ENCODE measurements at places on chromosomes 1 and 21. TPM values are rescaled to one million over a fixed set of nuclear protein-coding genes. Genes with fewer than 3 reads are reported as not detected.

DNA sequence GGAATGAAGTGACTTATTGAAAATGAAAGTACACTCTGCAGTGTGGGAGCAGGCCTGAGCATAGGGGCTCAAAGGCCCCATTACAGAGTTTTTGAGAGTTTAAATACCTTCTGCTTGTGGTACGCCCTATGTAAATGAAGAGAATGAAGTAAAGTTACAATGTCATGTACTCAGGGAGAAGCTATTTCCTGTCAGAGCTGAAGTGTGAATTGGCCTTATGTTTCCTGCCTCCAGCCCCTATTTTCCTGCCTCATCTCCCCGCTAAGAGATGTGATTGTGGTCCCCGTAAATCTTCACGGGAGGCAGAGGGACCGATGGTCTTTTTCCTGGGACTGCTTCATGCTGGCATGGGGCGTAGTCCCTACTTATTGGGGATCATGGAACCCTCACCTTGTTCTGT is 2.5 kb upstream of the ZNF683 start:
- DNase-seq: no peak
- H3K36me3 ChIP-seq: no peaks in the 10 kb centered on the region

Gene ANKRD34A
- total RNA-seq: 0.14 TPM

DNA sequence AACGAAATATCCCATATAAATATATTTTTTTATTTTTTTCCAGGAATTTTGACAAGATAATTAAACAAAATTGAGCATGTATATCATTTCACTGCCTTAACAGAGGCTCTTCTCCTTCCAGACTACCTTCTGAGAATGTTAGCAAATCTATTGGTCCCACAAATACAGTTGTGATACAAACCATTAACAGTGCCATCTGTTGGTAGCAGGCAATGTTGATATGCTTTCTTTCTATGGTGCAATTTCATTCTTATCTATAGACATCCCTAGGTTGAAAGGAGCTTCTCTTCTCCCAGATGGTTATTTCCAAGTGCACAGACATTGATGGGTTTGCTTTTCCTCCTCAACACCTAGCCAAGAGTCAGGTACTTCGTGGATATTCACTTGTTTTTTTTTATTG is 303.6 kb downstream of the USH2A start:
- DNase-seq: peak; percentile 11
- no peaks in the 10 kb centered on the region for H3K27me3 ChIP-seq
- H3K4me3 ChIP-seq: no peak overlapping the region
- no peaks in the 10 kb centered on the region for H3K4me1 ChIP-seq
- no peaks in the 10 kb centered on the region for H3K36me3 ChIP-seq

DNA sequence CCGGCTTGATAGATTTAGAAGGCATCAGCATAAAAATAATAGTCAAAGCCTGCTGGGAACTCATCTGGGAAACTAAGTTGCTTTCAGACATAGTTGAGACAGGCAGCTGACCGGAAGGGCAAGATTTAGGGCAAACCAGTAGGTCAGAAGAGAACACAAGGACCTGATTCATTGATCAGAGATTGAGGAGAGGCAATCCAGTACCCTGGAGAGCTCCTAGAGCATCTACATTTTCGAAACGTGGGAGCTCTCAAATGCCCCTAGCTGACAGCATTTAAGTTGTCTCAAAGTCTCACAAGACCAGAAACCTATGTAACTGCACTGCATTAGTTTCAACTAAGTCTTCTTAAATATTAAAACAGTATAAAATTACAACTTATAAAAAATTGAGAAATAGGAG is 22.9 kb upstream of the MTF2 start:
- peak; percentile 29 for DNase-seq
- no peaks in the 10 kb centered on the region for H3K36me3 ChIP-seq
- H3K4me3 ChIP-seq: no peak overlapping the region
- H3K27ac ChIP-seq: no peak overlapping the region

Gene NMNAT1
- 14.5 TPM for total RNA-seq

DNA sequence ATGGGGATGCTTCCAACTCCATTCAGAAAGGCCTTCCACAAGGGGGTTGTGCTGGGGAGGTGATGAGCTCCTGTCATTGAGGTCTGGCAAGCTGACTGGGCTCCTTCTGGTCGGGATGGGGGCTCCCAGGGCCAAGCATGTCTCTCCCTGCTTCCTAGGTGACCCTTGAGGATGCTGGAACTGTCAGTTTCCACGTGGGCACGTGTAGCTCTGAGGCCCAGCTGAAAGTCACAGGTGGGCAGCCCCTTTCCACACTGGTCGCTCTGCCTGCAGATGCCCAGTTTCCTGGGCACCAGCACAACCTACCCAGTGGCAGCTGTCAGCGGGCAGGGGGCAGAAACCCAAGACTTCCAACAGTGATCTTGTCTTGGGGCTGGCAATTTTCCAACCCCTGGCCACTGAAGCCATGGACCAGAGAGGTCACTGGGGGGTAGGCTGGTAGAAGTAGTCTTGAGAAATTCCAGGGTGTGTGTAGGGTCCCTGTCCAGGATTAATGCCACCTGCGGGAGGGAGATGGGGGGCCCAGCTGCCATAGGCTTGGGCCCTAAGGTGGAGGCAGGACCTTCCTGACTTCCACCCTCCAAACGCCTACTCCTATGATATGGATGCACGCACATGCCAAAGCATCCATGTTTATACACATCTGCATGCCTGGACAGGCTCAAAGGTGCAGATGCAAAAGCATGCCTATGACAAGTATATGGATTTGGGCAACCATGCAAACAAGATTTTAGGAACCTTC is 97.1 kb downstream of the TRIM11 start:
- DNase-seq: no peak
- H3K4me1 ChIP-seq: no peaks in the 10 kb centered on the region
- H3K4me3 ChIP-seq: no peak overlapping the region
- no peaks in the 10 kb centered on the region for H3K36me3 ChIP-seq
- H3K27me3 ChIP-seq: peaks cover 28% of the 10 kb centered on the region

Gene SCMH1
- 41.8 TPM for total RNA-seq

DNA sequence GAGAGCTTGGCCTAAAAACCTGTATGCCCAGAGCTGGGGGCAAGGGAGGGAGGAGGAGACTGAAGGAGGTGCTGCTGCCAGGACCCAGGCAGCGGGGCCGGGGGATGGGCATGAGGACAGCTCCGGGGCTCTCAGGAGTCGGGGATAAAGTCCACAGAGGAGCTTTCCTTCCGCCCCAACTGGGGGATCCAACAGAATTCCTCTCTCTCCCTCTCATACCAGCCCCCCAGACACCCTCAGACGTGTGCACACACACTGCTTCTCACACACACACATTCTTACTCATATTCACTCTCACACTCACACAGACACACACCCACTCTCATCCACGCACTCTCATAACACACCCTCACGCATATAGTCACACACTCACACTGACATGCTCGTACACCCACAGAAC is 39.1 kb downstream of the SYF2 start:
- H3K27me3 ChIP-seq: no peaks in the 10 kb centered on the region
- DNase-seq: no peak
- H3K36me3 ChIP-seq: no peaks in the 10 kb centered on the region

Gene WDR3
- 92.3 TPM for total RNA-seq

Gene TFF2
- not detected for total RNA-seq

Gene GRHL3
- not detected for total RNA-seq

Gene TAS1R1
- 1.4 TPM for total RNA-seq

GRCh38 chr21:26732432-26733221 is 112.6 kb downstream of the ADAMTS1 start:
- peak; percentile 6 for DNase-seq
- no peaks in the 10 kb centered on the region for H3K4me1 ChIP-seq
- H3K27ac ChIP-seq: no peak overlapping the region

DNA sequence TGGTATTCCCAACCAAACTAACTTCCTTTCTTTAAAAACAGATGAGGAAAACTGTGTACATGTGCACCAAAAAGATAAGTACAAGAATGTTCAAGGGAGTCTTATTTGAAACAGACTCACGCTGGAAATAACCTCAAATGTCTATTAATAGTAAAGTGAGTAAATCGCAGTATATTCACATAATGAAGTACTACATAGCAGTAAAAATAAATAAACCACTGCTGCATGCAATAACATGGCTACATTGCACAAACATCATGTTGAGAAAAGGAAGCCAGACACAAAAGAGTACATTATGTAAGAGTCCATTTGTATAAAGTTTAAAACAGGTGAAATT is 5.2 kb upstream of the DENND2D start:
- H3K4me3 ChIP-seq: no peak overlapping the region
- H3K36me3 ChIP-seq: no peaks in the 10 kb centered on the region
- H3K27ac ChIP-seq: no peak overlapping the region

Gene CHI3L1
- not detected for total RNA-seq

- DNase-seq: no peak
- H3K4me1 ChIP-seq: peaks cover 21% of the 10 kb centered on the region
- H3K36me3 ChIP-seq: no peaks in the 10 kb centered on the region
- no peaks in the 10 kb centered on the region for H3K27me3 ChIP-seq
These were observed 17.4 kb upstream of the ENAH start for GRCh38 chr1:225670356-225670755.

- peak overlapping the region; percentile 29 for H3K4me3 ChIP-seq
- H3K36me3 ChIP-seq: no peaks in the 10 kb centered on the region
- H3K27me3 ChIP-seq: peaks cover 2% of the 10 kb centered on the region
- DNase-seq: peak; percentile 23
- peaks cover 45% of the 10 kb centered on the region for H3K4me1 ChIP-seq
These were observed 6.2 kb upstream of the AGTRAP start for GRCh38 chr1:11729498-11730428.

DNA sequence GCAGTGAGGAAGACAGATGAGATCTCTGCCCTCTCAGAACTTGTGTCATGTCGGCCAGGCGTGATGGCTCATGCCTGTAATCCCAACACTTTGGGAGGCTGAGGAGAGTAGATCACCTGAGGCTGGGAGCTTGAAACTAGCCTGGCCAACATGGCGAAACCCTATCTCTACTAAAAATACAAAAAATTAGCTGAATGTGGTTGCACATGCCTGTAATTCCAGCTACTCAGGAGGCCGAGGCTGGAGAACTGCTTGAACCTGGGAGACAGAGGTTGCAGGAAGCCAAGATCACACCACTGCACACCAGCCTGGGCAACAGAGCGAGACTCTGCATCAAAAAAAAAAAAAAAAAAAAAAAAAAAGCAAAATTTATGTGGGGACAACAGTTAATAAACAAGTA is 40.9 kb upstream of the RALGPS2 start:
- H3K4me1 ChIP-seq: peaks cover 41% of the 10 kb centered on the region
- no peaks in the 10 kb centered on the region for H3K36me3 ChIP-seq
- H3K4me3 ChIP-seq: no peak overlapping the region
- no peak for DNase-seq
- no peaks in the 10 kb centered on the region for H3K27me3 ChIP-seq

DNA sequence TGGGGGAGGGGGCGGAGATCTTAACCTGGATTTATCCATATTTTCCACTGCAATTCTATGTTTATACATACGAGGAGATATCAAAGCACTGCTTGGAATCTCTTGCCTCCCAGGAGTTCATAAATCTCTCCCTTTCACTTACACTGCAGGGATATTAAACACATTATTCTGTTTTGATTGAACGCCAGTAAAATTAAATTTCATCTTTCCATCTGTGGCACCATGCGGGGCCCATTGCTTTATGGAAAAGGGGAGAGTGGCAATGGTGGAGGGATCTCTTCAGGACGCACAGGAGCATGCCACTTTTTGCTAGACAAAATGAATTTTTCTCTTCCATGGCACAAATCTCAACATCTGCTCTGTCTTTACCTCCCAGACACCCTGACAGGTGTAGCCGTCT is 648.0 kb upstream of the PLXNA2 start:
- H3K4me1 ChIP-seq: no peaks in the 10 kb centered on the region
- no peak overlapping the region for H3K27ac ChIP-seq
- DNase-seq: no peak
- no peaks in the 10 kb centered on the region for H3K27me3 ChIP-seq
- no peak overlapping the region for H3K4me3 ChIP-seq
- H3K36me3 ChIP-seq: no peaks in the 10 kb centered on the region

DNA sequence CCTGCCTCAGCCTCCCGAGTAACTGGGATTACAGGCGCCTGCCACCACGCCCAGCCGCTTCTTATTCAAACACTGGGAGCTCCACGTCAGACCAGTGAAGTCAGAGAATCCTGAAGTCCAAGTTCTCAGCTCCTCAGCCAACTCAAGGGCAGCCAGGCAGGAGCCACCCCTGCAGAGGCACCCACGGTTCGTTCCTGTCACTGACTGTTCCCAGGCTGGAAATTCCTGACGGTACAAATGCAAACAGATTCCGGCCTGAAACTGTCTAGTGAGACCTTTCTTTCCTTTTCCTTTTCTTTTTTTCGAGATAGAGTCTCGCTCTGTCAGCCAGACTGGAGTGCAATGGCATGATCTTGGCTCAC is 11.7 kb downstream of the SLC35E2B start:
- peaks cover 59% of the 10 kb centered on the region for H3K4me1 ChIP-seq
- DNase-seq: peak; percentile 84
- H3K4me3 ChIP-seq: no peak overlapping the region
- H3K36me3 ChIP-seq: no peaks in the 10 kb centered on the region
- H3K27ac ChIP-seq: peak overlapping the region; percentile 53

- DNase-seq: no peak
- peaks cover 4% of the 10 kb centered on the region for H3K4me1 ChIP-seq
These were observed 31.7 kb downstream of the RGL1 start for GRCh38 chr1:183836598-183836997.

GRCh38 chr1:18111605-18112297 is 4.2 kb downstream of the IGSF21 start:
- no peak overlapping the region for H3K27ac ChIP-seq
- no peaks in the 10 kb centered on the region for H3K36me3 ChIP-seq
- no peak for DNase-seq
- H3K4me1 ChIP-seq: no peaks in the 10 kb centered on the region
- H3K27me3 ChIP-seq: peaks cover 35% of the 10 kb centered on the region

Gene KIF14
- 17.5 TPM for total RNA-seq

Gene MXRA8
- total RNA-seq: 19.8 TPM

DNA sequence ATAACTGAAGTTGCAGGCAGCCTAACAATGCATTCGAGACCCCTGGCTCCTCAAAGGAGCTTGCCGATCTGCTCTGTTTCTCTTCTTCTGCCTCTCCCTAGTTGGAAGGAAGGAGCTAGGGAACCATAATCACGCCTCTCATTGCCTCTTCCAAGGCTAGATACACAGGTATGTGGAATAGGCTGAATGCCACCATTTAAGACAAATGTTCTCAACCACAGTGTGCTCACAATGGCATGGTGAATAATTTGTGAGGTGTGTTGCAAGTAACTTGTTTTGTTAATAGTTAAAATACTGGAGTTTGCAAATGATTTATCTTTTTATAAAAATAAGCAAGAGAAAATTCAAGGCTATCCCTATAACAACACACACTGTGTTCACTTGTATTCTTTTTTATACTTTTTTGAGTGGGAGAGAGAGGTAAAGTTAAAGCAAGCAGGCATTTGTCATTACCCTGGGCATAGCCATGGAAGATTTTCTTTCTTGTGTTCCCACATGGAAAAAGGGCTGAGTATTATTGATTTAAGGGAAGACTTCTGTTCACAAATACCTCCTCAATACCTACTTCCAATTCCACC is 45.4 kb upstream of the SYT6 start:
- H3K27ac ChIP-seq: no peak overlapping the region
- no peaks in the 10 kb centered on the region for H3K36me3 ChIP-seq
- H3K4me1 ChIP-seq: no peaks in the 10 kb centered on the region
- no peak overlapping the region for H3K4me3 ChIP-seq

Data from HepG2 (cell line).